Heart right ventricle (tissue), 16 donors: ENCODE measurements at places on chromosomes 4 and X. TPM values are rescaled to one million over a fixed set of nuclear protein-coding genes. Genes with fewer than 3 reads are reported as not detected.

GRCh38 chrX:42189576-42189975, 266.2 kb upstream of the CASK start:
- H3K27me3 ChIP-seq: peaks cover 16% of the 10 kb centered on the region
- no peak for DNase-seq
- no peak overlapping the region for H3K27ac ChIP-seq
- no peaks in the 10 kb centered on the region for H3K4me1 ChIP-seq
- no peak overlapping the region for H3K4me3 ChIP-seq
- H3K36me3 ChIP-seq: no peaks in the 10 kb centered on the region

GRCh38 chr4:111519683-111520082, 625.6 kb upstream of the FAM241A start:
- DNase-seq: no peak
- H3K27me3 ChIP-seq: no peaks in the 10 kb centered on the region

DNA sequence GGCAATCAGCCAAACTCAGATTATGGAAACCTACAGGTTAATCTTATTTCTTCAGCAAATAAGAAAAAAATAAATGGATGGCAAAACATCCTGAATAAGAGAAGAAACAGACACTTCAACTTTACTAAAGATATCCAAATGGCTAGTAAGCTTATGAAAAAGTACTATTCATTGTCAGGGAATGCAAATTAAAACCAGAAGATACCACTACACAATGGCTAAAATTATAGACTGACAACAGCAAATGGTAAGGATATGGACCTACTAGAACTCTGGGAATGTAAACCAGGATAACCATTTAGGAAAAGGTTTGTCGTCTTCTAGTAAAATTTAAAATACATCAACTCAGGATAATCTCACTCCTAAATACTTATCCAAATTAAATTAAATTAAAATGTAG, 24.3 kb downstream of the GRSF1 start:
- H3K4me1 ChIP-seq: no peaks in the 10 kb centered on the region
- H3K36me3 ChIP-seq: peaks cover 18% of the 10 kb centered on the region
- no peak overlapping the region for H3K4me3 ChIP-seq

- H3K36me3 ChIP-seq: peaks cover 30% of the 10 kb centered on the region
- H3K4me1 ChIP-seq: no peaks in the 10 kb centered on the region
- H3K4me3 ChIP-seq: no peak overlapping the region
- H3K27ac ChIP-seq: no peak overlapping the region
- no peak for DNase-seq
These were observed 3.2 kb downstream of the PRDX4 start for GRCh38 chrX:23670528-23670927.

DNA sequence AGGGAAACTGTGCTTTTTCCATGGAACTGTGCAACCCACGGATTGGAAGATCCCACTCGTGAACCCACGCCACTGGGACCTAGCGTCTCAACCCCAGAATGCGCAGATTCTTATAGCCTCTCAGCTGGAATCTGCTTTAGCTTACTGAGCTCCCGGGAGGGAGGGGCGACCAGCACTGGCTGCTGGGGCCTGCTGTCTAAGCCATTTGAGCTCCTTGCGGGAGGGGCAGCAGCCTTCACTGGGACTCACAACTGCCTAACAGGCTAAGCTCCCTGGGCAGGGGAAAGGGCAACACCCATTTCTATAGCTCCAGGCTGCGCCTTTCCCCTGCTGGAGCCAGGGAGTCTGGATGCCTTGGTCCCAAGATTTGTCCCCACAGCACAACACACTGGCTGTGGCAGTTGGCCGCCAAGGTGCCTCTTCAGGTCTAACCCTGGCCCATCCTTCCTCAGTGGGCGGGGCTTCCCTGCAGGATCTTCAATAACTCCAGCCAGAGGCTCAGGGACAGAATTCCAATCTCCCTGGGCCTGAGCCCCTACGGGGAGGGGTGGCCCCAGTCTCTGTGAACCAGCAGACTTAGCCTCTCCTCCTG, 451.7 kb upstream of the PITX2 start:
- no peak overlapping the region for H3K27ac ChIP-seq
- H3K27me3 ChIP-seq: no peaks in the 10 kb centered on the region
- DNase-seq: no peak
- H3K4me1 ChIP-seq: no peaks in the 10 kb centered on the region

DNA sequence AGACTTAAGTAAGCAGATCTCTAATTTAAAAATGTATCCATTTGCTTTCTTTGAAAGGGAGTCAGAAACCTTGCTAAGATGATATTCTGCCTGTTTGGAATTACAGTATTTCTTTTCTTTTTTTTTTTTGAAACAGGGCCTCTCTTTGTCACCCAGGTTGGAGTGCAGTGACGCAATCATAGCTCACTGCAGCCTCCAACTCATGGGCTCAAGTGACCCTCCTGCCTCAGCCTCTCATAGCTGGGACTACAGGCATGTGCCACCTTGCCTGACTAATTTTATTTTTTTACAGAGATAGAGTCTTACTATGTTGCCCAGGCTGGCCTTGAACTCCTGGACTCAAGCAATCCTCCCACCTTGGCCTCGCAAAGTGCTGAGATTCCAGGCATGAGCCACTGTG, 40.0 kb downstream of the ANAPC4 start:
- DNase-seq: no peak
- no peaks in the 10 kb centered on the region for H3K4me1 ChIP-seq
- H3K27ac ChIP-seq: no peak overlapping the region

DNA sequence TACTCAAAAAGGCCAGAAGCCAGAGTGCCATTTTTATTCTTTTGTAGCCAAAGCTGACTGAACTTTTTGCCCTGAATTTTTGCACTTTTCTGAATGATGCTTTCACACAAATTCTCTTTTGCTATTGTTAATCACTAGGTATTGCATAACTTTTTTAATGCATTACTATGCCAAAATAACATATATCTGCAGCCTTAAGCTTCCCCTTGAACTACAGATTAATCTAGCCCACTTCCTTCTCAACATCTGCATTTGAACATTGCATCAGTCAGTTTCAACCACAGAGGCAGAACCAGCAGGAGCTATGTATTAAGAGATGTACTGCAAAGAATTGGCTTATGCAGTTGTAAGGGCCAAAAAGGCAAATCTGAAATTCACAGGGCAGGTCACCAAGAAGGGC, 197.6 kb upstream of the GYPA start:
- H3K4me1 ChIP-seq: no peaks in the 10 kb centered on the region
- no peaks in the 10 kb centered on the region for H3K27me3 ChIP-seq
- no peak for DNase-seq
- no peak overlapping the region for H3K27ac ChIP-seq
- H3K36me3 ChIP-seq: no peaks in the 10 kb centered on the region

DNA sequence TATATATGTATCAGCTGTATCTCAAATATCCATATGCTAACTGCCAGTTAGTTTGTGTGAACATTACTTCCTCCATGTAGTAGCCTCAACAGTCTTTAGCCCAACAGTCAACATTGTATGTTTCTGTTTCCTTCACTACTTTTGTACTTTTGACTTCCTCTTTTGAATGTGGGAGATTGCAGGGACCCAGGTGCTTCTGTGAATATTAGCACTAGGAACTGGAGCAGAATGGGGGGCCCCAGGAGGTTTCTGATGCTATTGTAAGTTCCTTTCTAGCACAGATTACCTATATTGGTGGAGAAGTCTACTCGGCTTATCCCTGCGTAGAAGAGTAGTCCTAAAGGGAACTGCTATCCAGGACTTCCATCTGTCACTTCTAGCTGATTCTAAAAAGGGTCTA, 2.3 kb downstream of the PLAC8 start:
- H3K27me3 ChIP-seq: peaks cover 8% of the 10 kb centered on the region
- DNase-seq: no peak
- H3K4me3 ChIP-seq: no peak overlapping the region
- H3K36me3 ChIP-seq: no peaks in the 10 kb centered on the region
- peaks cover 41% of the 10 kb centered on the region for H3K4me1 ChIP-seq

- H3K4me3 ChIP-seq: no peak overlapping the region
- no peaks in the 10 kb centered on the region for H3K27me3 ChIP-seq
- no peaks in the 10 kb centered on the region for H3K36me3 ChIP-seq
These were observed 480.8 kb upstream of the INTU start for GRCh38 chr4:127151941-127152340.

DNA sequence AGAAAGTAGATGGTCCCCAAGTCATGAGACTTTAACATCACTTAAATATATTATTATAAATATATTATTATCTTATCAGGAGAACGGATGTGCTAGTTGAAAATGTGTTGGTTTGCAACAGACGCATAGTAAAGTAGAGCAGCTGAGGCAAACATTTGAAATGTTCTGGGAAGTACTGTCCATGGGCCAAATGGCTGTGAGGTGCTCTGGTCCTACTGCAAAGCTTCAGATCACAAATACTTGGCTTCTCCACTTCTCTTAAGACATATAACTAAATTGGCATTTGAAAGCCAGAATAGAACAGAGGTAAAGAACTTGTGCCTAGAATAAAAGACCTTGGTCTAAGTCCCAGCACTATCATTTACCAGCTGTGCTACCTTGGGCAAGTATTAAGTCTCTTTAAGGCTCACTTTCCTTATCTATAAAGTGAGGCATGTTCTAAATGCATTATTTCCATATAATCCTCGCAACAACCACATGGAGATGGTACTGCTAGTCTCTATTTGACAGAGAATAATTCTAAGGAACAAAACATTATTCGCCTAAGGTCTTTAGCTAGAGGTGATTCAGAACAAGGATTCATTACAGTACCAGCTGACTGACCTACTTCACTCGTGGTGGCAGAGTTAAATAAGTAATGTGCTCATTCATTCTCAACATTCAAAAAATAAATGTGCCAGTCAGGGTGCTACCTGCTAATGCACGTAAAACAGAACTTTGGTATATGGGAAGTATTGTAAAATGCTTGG, 297.1 kb downstream of the PPP3CA start:
- H3K27ac ChIP-seq: no peak overlapping the region
- H3K4me1 ChIP-seq: peaks cover 8% of the 10 kb centered on the region
- H3K36me3 ChIP-seq: no peaks in the 10 kb centered on the region
- no peaks in the 10 kb centered on the region for H3K27me3 ChIP-seq
- DNase-seq: no peak

- no peaks in the 10 kb centered on the region for H3K36me3 ChIP-seq
- H3K4me3 ChIP-seq: no peak overlapping the region
- DNase-seq: no peak
These were observed 79.7 kb downstream of the SHROOM2 start for GRCh38 chrX:9865804-9866472.

The ZAR1 gene
- total RNA-seq: not detected

The SCOC gene
- 67.3 TPM for total RNA-seq

The HMX1 gene
- total RNA-seq: not detected

The ANK2 gene
- 317 TPM for total RNA-seq

The MAGED4B gene
- 0.79 TPM for total RNA-seq

The ADH7 gene
- total RNA-seq: not detected

The ODAPH gene
- total RNA-seq: not detected
